CD4-positive, CD25-positive, alpha-beta regulatory T cell (primary cell): ENCODE measurements at places on chromosomes 7 and 10. TPM values are rescaled to one million over a fixed set of nuclear protein-coding genes. Genes with fewer than 3 reads are reported as not detected.

GRCh38 chr7:77995717-77996116, 197.1 kb downstream of the PHTF2 start:
- no peak for DNase-seq

- no peak for DNase-seq
These were observed 141.1 kb downstream of the PKD1L1 start for GRCh38 chr7:47807126-47807525.

- no peak for DNase-seq
These were observed 28.3 kb downstream of the NCAPG2 start for GRCh38 chr7:158676171-158676840.

- DNase-seq, result no peak
These were observed 76.2 kb downstream of the ZNF22 start for GRCh38 chr10:45076891-45077290.

Gene MYH16
- total RNA-seq, result not detected

Gene PON1
- not detected for total RNA-seq

Gene OR13A1
- not detected for total RNA-seq

DNA sequence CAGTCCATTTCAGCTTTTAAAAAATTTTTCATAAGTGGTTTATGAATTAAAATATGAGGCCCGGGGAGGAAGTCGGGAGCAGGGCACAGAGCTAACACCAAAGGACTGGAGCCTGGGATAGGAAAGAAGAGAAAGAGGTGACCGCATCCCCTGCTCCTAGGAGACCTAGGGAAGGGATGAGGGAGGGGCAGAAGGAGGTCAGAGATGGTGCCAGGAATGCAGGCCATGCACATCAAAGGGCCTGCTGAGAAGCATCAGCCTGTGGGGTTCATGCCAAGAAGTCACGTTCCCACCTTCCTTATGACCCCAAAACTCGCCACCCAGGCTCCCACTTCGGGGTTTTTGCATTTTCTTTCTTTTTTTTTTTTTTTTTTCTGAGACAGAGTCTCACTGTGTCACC, 14.7 kb upstream of the TOMM7 start:
- no peak for DNase-seq

DNA sequence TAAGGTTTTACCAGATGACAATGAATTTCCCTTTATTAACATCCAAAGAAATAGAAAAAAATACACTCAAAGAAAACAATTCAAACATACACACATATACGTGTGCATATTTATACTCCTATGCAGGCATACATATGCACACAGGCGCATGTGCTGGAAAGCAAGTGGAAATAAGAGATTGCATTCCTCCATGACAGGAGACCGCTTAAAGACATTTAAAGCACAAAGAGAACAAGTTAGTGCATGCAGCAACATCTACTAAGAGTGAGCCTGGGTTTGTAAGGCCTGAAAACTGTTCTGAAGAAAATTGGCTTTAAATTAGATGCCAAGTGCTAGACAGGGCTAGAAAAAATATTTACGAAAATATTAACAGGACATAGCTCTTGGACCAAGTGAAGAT, 40.1 kb upstream of the PPP1R17 start:
- DNase-seq, result no peak

GRCh38 chr10:11509036-11509435, 102.4 kb downstream of the USP6NL start:
- no peak for DNase-seq
